ENCODE measurements at places on chromosomes 7 and 10.
A peak's percentile ranks its signal among the peaks of the same experiment; 100 is the strongest.

DNA sequence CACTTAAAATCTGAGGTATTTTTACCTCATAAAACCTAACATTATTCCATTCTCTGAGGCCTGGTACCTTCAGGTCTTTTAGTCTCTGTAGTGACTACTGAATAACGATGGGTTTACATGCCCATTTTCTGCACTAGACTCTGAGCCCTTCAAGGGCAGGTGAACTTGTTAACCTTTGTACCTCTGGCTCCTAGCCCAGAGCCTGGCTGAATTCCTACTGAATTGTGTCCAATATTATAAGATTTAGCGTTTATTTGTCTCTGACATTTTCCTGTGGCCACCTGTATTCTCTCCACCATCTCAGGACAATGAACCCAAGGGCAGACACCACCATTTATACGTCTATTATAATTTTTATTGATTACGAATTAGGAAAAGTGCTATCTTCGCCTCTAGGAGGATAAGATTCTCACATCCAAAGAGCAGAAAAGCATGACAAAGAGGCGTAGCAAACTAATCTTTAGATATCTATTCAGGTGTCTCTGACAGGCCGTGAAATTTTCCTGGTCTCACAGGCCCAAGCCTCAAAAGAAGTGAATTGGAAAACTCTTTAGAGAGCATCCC lies 27.9 kb upstream of the HNRNPH3 start:
- DNase-seq: no peak

DNA sequence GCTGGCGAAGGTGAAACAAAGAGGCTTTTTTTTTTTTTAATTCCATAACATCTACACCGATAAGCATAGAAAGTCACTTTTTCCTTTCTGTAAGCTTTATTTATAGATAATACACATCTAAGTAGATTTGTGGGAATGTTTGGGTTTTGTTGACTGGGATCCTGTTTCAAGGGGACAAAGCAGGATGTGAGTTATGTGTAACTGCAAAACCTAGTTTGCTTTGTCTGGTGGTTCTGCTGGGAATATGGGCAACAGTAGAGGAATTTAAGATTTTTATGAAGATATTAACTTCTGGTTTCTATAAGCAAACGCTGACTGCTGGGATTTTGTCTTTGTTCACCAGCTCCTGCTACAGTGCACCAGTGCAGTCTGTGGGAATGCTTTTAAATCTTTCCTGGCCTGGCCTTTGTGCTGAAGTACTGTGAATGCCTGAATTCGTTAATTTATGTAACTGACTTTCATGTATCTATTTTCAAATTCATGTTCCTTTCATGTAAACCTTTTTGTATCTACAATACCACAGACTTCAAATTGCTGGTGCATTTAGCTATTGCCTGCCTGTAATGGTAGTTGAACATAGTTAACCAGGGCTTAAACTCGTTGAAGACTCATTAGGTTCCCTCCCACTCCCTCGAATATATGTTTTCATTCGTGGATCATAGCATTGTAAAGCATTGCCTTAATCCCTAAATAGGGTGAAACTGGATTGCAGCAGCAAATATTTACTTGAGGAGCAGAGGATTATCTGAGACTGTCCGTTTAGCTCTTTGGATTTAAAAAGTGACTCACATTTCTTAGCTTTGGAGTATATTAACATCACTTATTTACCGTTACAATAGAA lies 1.5 kb downstream of the KLHL7 start:
- DNase-seq: no peak

DNA sequence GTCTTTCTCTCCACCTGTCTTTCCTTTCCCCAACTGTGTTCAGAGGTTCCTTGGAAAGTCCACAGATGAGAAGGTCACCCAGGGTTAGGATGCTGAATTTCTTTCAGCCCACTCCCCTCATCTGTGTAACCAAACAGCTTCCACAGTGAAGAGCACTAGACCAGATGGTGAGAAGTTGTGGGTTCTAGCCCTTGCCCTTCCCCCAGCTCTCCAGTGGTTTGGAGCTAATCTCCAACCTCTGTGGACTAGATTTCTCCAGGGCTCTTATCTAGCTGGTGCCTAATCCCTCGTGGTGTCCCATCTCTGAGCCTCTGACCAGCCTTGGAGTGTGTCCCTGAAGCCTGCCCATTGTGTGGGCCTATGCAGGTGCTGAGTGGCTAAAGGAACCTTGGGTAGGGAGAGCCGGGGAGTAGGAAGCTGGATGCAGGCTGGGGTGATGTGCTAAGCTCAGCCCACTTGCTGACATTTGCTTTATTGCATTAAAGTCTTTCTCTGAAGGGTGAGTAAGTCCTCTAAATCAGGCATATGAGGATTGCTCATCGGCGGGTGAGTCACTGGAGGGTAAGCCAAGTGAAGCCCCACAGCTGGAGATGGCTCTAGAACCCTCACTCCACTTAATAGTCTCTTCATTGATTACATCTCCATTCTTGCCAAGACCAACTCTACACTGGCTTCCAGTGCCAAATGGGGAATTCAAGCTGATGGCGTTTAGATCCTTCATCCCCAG lies 14.9 kb downstream of the DUSP5 start:
- DNase-seq: no peak

- no peak for DNase-seq
These were observed 221.7 kb upstream of the LYZL1 start for GRCh38 chr10:29067161-29067560.

GRCh38 chr7:134632937-134633540 lies 13.6 kb upstream of the BPGM start:
- peak; percentile 24 for DNase-seq

- DNase-seq: no peak
These were observed 214.9 kb downstream of the LRMDA start for GRCh38 chr10:75646218-75646915.

DNA sequence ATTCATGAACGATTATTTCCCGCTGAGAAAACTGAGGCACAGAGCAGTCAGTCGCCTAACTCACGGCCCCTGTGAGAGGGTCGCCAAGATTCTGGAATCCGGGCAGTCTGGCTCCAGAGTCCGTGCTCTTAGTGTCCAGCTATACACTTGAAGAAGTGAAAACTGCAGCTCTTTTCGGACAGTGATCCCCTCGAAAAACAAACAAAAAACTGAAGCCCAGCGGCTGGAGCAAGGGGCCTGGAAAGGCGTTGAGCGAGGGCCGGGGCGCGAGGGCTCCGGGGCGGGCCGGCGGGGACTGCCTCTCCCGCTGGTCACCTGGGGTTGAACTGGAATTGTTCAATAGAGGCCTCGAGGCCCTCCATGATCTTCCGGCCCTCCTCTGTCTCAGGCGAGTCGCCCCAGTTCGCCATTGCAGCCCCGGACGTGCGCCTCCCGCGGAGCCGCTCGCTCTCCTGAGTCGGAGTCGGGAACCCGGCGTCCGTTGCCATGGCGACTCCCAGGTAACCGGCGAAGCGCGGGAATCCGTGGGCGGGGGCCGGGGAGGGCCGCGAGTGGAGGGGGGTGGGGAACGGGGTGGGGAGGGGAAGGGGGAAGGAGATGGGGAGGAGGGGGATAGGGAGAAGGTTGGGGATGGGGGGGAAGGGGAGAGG lies 881 bp downstream of the C10orf67 start:
- peak; percentile 26 for DNase-seq

GRCh38 chr10:52853704-52854103 lies 81.1 kb upstream of the MBL2 start:
- no peak for DNase-seq

DNA sequence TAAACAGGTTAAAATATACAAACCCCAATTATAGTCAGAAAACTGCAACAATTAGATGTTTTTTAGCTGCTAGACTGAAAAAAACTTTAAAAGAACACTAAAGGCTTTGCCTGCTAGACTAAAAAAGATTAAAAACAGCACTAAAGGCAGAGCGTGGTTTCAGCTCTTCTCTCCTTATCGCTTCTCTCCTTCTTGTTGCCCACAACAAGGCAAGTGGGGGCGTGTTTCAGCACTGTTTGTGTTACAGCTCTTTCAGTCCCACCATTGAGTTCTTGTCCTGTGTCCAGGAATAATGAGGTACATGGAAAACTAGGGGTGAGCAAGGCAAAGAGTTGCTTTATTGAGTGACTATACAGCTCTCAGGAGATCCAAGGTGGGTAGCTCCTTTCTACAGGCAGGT lies 112.3 kb downstream of the HPSE2 start:
- DNase-seq: no peak

- DNase-seq: no peak
These were observed 420 bp upstream of the KLHL7 start for GRCh38 chr7:23105086-23105643.

DNA sequence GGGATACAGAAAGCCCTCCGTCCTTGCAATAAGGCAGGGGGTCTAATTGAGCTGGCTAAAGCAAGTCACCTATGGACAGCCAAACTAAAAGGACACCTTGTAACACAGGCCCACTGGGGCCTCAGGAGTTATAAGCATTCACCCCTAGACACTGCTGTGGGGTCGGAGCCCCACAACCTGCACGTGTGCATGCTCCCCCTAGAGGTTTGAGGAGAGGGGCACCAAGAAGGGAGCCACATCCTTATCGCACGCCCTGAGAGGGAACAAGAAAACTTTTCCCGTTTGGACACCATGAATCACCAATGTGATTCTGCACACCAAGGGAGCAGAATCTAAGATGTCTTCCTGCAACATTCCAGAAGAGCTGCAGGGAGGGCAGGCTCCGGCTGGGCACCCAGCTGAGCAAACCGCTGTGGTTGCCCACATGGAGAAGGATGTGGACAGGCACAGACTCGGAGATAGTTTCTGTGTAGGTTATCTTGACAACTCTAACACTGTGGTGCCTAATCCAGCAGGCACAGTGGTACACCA lies 17.7 kb upstream of the TARP start:
- no peak for DNase-seq

DNA sequence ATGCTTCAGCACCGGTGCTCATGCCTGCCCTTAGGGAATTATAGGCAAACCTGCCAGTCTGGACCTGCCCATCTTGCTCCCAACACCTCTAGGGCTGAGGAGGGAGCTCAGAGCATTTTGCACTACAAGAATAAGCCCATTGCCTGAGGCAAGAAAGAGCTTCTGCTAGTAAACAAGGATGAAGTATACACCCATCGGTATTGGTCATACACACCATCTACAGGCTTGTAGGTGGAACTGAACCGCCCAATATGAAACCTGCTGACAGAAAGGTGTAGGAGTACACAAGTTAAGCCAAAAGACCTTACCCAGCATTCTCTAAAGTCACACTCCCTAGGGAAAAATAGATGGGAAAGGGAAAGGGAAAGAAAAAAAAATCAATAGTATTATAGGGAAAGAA lies 957.0 kb upstream of the LRRTM3 start:
- no peak for DNase-seq

DNA sequence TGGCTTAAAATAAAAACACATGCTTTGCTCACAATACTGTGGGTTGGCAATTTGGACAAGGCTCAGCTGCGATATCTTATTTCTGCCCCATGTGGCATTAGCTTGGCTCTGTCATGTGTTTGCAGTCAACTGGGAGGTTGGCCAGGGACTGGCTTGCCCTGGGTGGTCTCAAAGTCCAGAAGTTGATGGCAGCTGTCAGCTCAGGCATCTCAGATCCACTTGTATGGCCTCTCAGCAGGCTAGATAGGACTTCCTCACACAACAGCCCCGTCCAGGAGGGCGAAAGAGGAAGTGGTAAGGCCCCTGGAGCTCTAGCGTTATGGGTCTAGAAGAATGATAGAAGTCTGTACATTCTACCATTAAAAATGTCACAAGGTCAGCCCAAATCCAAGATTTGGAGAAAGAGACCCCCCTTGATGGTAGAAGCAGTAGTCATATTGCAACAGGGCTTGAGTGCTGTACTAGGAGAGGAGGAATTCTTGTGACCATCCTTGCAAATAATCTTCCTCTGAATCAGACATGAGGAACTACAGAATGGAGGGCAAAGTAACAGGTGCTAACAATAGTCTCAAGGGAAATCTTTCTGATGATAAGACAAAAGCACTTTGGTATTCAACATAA lies 166.2 kb downstream of the FAM107B start:
- peak; percentile 66 for DNase-seq

GRCh38 chr7:25926891-25927625 lies 224.9 kb upstream of the NFE2L3 start:
- no peak for DNase-seq

DNA sequence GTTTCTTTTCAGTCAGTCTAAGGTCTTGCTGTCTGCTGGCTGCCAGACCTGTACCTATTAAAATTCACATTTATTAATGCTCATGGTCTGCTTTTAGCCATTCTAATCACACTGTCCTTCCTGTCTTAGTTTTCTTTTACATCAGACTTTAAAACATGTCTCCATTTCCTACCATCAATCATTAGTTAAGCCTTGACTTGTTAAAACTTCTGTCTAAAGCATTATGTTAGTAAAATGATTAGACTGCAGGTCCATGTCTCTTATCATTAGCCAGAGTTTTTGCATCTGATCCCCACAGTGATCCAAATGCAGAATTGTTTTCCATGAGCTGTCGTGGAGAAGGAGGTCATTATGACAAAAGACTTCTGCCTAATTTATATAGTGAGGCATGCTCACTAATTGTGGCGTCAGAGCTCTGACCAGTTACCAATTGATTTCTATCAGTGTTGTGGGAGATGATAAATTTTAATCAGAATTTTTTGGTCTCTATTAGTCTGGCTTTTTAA lies 226.5 kb downstream of the DKK1 start:
- DNase-seq: no peak

GRCh38 chr10:44045020-44045419 lies 339.9 kb downstream of the CXCL12 start:
- DNase-seq: no peak

DNA sequence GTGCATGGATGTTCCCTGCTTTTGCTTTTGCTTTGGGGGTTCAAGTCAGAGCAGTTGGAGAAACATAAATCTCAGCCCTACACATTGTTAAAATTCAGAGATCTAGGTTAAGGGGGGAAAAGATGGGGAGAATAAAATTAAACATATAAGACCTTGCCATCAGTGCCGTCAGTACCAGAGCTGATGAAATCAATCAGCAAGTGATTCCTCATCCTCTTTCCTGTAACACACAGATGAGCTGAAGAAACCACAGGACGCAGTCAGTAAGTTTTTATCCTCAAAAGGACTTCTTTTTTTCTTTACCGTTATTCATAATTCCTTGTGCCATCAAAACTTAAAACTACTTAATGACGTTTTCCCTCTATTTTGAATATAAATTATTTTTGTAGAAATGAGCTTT lies 5.9 kb downstream of the HECW1 start:
- no peak for DNase-seq

- DNase-seq: no peak
These were observed 198.4 kb downstream of the PCLO start for GRCh38 chr7:82964150-82964882.

Measured in CD4-positive, alpha-beta T cell treated with Interleukin-1 beta for 1 hour (primary cell).